ENCODE measurements at places on chromosomes 3 and 15.

GRCh38 chr3:126431103-126431534, 36.4 kb downstream of the CFAP100 start:
- no peak for DNase-seq

GRCh38 chr15:39431376-39431775, 149.5 kb upstream of the THBS1 start:
- DNase-seq: no peak

- no peak for DNase-seq
Measured at GRCh38 chr3:141605883-141606282, 119.1 kb downstream of the RASA2 start.

DNA sequence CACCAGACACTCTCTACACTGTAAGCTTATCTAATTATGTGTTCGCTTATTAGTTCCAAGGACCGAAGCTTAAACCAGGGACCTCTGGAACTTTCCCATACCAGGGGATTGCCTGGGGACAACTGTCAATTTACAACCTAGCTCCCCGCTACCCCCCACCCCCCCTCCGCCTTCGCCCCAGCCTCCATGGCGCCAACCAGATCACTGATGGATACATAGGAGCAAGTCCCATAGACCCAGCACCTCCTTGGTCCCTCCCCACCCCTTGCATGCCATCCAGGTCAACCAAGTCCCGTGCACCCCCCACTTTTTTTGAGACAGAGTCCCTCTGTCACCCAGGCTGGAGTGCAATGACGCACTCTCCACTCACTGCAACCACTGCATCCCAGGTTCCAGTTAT, 930 bp upstream of the PDCD7 start:
- no peak for DNase-seq

- DNase-seq: no peak
Measured at GRCh38 chr3:55804170-55805095, 317.3 kb upstream of the WNT5A start.

DNA sequence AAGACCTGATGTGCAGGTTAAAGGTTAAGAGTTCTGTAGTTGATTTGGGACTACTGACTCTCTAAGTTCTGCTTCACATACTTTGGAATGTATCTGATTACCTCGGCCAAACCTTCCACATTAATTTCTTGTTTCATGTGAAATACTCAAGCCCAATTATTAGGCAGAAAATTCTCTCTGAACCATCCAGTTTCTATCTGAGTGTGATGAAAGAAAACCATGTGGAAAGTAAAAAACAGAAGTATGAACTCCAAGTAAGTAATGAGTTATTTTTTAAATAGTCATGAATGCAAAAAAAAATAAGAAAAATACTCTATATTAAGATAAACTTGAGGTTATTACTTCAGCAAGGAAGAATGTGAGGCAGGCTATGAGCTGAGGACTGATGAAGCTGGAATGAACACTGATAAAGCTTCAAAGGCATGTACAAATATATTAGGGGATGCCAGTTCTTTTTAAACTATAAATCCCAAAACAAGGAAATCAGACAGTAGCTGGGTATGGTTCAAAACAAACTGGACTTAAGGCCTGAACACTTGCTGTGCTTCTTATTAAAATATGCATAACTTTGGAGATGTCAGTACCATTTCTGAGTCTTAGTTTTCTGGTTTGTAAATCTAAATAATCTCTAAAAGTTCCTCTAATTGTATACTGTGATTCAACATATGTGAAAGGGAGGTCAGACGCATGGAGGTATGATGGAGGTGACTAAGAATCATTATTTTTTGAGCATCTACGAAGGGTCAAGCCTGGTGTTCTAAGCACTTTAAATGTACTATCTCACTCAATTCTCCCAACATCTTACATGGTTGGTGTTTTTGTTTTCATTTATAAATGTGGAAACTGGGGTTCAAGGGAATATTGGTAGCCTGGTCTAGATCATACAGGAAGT, 59.6 kb downstream of the COL6A6 start:
- DNase-seq: peak; percentile 58

DNA sequence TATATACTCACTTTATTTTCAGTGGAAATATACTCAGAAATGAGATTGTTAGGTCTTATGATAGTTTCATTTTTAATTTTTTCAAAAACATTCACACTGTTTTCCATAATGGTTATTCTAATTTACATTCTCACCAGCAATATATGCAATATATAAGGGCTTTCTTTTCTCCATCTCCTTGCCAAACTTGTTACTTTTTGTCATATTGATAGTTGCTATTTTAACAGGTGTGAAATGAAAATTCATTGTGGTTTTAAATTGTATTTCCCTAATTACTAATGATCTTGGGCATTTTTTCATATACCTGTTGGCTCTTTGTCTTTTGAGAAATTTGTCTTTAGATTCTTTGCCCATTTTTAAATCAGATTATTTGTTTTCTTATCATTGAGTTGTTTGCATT, 325.2 kb downstream of the DIPK2A start:
- DNase-seq: no peak

GRCh38 chr3:116445311-116445841, at the start of gene LSAMP:
Gene LSAMP, minus strand, starts transcription at chr3:116445487.
- peak; percentile 56 for DNase-seq

DNA sequence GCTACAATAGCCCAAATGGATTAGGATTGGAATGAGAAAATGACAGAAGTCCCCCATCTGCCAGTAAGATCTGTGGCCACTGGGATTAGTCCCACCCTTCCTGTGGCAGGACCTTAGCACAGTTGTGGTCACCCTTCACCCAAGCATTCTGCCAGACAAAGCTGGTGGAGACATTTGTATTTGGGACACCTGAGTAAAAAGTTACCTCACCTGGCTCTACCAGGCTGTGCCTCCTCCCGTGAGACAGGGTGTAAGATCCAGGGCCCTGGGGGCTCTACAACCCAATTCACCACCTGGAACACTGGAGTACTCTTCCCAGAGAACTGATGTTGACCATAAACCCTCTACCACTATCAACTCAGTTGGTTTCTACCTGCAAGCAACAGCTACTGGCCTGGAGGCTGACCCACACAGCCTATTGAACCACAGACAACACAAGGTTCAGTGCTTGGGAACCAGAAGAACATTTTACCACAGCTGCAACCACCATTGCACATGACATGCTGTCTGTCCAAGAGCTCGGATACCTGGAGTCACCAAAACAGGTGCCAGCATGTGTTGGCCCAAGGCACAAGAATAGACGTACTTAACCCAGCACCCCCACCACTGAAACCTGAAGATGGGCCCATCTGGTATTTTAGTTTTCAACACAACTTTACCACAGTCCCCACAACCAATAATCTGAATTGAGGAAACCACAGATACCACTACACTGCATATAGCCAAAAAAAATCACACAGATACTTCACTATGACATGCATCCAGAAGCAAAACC, 1686.7 kb downstream of the SI start:
- no peak for DNase-seq

DNA sequence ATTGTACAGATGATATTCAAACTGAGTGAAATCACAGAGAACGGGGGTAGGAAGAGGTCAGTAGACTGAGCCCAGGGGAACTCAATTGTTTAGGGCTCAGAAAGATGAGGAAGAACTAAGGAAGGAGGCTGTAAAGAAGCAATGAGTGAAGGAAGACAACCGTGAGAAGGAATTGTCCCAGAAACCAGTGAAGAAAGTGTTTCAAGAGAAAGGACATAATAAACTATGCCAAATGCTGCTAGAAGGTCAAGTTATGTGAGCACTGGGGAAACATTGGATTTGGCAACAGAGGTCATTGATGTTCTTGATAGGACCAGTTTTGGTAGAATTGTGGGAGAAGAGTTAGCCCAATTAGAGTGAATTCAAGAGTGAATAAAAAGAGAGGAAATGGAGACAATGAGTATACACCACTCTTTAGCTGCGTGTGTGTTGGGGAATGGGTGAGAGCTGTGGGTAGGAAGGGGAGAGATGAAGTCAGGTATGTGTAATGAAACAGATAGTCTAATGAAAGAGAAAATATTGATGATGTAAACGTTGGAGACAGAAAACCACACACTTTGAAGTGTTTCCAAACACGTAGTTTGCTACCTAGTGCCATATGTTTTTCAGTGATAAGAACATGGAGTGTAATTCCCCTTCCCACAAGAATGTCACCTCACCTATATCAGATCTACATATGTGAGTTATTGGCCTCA, 42.5 kb upstream of the MME start:
- DNase-seq: no peak

DNA sequence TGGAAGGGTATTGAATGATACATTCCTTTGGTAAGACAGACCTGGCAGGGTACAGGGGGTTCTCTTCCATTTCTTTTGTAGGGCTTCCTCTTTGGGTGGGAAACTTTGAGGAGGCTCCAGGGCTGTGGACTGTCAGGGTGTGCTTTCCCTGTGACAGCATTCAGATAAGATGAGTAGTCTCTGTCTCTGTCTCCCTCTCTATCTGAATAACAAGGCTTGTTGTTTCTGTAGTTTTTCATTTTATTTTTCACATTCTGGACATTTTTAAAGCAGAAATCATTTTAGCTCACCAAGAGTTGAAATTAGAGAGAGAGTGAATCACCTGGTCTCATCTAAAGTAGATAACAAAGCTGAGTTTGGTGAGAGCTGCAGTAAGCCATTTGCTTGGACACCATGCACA, 100.8 kb upstream of the TPM1 start:
- DNase-seq: no peak

GRCh38 chr3:50610181-50610971, 1.2 kb downstream of the CISH start:
- DNase-seq: no peak

All from AG20443 (cell line).